ENCODE measurements at places on chromosomes 7 and 10. TPM values are rescaled to one million over a fixed set of nuclear protein-coding genes. Genes with fewer than 3 reads are reported as not detected.

MEOX2 gene
- 0.10 TPM for total RNA-seq

GRCh38 chr10:93999401-93999851 is 5.7 kb downstream of the PLCE1 start:
- H3K27me3 ChIP-seq, result peaks cover 4% of the 10 kb centered on the region
- H3K27ac ChIP-seq, result no peak overlapping the region
- DNase-seq, result no peak
- H3K4me1 ChIP-seq, result peaks cover 3% of the 10 kb centered on the region
- H3K4me3 ChIP-seq, result no peak overlapping the region

- H3K4me1 ChIP-seq, result no peaks in the 10 kb centered on the region
- H3K27me3 ChIP-seq, result no peaks in the 10 kb centered on the region
- no peak for DNase-seq
- no peaks in the 10 kb centered on the region for H3K36me3 ChIP-seq
These were observed 198.2 kb upstream of the GNAI1 start for GRCh38 chr7:79936281-79936983.

GRCh38 chr7:12431886-12432556 is 28.4 kb upstream of the VWDE start:
- H3K27me3 ChIP-seq, result peaks cover 2% of the 10 kb centered on the region
- H3K4me3 ChIP-seq, result no peak overlapping the region
- no peak for DNase-seq
- H3K4me1 ChIP-seq, result peaks cover 10% of the 10 kb centered on the region

DNA sequence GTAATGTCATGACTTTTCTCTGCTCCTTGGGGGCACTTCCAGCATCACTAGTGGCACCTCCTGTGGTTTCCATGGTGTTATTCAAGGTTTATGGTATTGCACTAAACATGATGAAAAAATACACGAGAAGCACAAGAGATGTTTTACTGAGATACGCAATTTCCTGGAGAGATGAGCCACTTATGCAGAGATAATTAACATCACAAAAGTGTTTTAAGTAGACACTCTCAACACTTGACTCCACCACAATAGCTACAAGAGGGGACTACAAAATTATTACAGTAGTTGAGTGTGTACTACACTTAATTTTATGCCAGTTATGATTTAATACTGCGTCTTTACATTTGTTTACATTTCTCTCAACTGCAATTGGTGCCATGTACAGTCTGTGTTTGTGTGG is 906.7 kb downstream of the DNAJB9 start:
- no peaks in the 10 kb centered on the region for H3K36me3 ChIP-seq
- no peaks in the 10 kb centered on the region for H3K27me3 ChIP-seq
- H3K4me1 ChIP-seq, result no peaks in the 10 kb centered on the region

GRCh38 chr10:44967616-44968015 is 8.0 kb downstream of the RASSF4 start:
- no peak overlapping the region for H3K27ac ChIP-seq
- no peak for DNase-seq
- H3K27me3 ChIP-seq, result peaks cover 12% of the 10 kb centered on the region
- H3K4me1 ChIP-seq, result peaks cover 33% of the 10 kb centered on the region

SHTN1 gene
- 106 TPM for total RNA-seq

DNA sequence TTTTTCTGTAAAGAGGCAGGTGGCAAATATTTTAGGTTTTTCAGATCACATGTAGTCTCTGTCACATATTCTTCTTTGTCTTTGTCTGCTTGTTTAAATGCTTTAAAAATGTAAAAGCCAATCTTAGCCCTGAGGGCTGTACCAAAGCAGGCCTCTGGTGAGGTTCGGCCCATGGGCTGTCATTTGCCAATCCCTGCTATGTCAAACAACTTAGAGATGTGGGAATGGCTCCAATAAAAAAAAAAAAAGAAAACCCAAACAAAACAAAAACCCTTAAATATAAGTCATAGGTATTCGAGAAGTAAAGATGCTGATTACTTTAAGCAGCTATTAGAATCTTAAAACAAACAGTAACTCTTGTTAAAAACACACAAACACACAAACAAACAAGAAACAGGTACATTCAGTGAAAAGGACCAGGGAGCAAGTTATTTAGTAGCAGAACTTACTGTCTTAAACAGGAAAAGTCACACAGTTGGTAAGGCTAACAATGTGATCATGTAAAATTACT is 61.4 kb upstream of the NAMPT start:
- H3K27me3 ChIP-seq, result no peaks in the 10 kb centered on the region
- H3K4me3 ChIP-seq, result no peak overlapping the region
- no peaks in the 10 kb centered on the region for H3K4me1 ChIP-seq
- H3K36me3 ChIP-seq, result peaks cover 14% of the 10 kb centered on the region

DNA sequence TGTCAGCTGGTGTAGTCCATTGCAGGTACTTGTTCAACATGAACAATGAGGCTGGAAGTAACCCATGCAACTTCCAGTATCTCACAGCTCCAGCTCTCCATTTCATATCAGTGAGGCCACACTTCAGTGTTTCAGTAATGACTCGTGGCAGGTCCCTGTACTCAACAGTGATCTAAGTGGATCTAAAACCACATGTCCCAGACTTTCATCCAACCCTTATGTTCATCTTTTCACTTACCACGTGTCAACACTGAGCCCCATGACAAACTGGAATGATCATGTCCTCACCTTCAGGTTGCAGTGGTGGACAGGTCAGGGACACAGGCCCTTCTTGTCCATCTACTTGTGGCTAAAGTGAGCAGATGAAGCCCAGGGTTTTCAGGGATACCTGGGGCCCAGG is 155.0 kb upstream of the GRB10 start:
- no peaks in the 10 kb centered on the region for H3K4me1 ChIP-seq
- no peak for DNase-seq
- H3K36me3 ChIP-seq, result no peaks in the 10 kb centered on the region
- no peak overlapping the region for H3K27ac ChIP-seq
